A172 (cell line): ENCODE measurements at places on chromosomes 6 and 20. TPM values are rescaled to one million over a fixed set of nuclear protein-coding genes. Genes with fewer than 3 reads are reported as not detected.

The CAGE1 gene
- total RNA-seq, result not detected in 2 replicates

The SLC52A3 gene
- total RNA-seq, result 0.03 and 0.22 TPM in 2 replicates

The PHACTR1 gene
- total RNA-seq, result 0.55 and 1.6 TPM in 2 replicates

The FRMD1 gene
- total RNA-seq, result not detected in 2 replicates
